ENCODE measurements at places on chromosomes 3 and 15.
A peak's percentile ranks its signal among the peaks of the same experiment; 100 is the strongest.

GRCh38 chr3:33659856-33660434, 58.1 kb downstream of the CLASP2 start:
- DNase-seq = no peak

- DNase-seq = no peak
These were observed 291.4 kb upstream of the ATP11B start for GRCh38 chr3:182501856-182502255.

DNA sequence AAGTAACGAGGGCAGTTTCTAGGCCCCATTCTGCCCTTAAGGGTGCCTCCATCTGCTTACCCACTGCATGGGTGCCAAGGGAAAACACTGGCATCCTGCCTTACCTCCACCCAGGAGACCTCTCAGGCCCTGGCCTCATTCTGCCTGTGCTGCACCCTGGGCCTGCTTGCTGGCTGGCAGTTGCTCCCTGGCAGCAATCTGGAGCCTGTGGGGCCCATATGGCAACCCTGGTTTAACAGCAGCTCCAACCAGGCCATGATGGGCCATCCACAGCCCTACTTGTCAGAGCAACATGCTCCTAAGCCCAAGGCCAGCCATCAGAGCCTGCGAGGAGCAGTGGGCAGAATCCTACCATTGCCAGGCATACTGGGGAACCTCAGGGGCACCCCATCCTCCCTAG, 3.7 kb downstream of the C3orf18 start:
- no peak for DNase-seq

DNA sequence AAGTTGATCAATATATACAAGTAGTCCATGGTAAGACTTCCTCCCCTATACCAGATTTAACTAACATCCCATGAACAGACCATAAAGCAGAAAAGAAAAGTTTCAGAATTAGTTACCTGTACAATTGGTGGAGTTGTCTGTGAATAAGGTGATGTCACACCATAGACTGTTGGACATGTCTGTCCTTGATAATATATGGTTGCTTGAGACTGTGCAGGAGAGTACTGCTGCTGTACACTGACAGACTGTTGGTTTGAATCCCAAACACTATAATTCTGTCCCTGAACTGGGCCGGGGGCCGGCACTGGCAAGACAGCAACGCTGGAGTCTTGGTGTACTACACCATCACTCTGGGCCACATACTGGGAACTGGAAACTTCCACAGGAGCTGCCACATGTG, 77.2 kb downstream of the NBEAL2 start:
- DNase-seq = no peak

DNA sequence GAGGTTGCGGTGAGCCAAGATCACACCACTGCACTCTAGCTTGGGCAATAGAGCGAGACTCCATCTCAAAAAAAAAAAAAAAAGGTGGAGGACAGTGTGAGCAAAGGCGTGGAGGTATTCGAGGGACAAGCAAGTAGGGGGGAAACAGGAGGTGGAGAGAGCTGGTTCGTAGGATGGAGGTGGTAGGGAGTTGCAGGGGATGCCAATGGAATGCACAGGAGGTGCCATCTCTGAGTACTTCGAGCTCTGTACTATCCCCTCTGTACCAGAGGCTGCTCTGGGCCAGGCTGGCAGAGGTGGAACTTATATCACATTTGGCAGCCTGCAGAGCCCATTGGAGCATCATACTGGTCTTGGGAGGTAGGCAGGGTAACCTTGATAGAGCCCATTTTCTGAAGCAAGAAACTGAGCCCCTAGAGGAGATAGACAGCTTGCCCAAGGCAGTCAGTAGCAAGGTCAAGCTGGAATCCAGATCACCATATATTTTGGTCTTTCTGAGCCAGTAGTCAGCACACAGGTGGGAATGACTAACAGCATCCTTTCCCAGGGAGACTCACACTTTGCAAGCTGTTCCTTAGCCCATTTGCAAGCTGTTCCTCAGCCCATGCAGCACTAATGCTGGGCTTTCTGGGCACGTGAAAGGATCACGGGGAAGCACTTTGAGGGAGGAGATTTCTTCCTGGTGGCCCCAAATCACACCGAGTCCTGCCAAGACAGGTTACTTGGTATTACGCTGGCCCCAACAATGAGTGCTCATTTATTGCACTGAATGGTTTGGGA, 9.2 kb upstream of the CCDC33 start:
- no peak for DNase-seq

- no peak for DNase-seq
These were observed 313.0 kb upstream of the COL8A1 start for GRCh38 chr3:99325402-99325801.

- no peak for DNase-seq
These were observed 84.3 kb downstream of the ATP1B3 start for GRCh38 chr3:141960731-141961130.

DNA sequence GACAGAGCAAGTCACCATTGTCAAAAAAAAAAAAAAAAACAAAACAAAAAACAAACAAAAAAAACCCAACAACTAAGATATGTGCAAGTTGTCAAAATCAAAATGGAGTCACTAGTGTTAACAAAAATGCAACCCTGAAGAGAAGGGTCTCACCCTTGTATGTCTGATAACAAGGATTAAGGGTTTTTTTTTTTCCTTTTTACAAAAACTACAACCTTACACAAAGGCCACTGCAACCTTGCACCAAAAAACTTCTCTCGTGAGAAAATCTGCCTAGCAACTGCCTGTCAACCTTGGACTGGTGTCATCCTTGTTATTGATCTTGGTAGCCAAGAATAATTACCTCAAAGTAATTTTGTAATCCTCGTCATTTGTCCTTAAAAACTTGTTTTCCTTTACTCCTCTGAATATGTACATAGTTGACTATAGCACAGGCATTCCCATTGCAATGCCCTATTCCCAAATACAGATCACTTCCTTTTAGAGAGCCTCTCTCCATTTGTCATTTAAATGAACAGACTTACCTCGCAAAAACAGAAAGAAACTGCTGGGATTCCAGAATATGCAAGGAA, 24.0 kb downstream of the TFRC start:
- DNase-seq = no peak

- DNase-seq = no peak
These were observed 30.8 kb upstream of the LMCD1 start for GRCh38 chr3:8470801-8471200.

GRCh38 chr3:103052236-103052830, 617.5 kb downstream of the ZPLD1 start:
- DNase-seq = peak; percentile 13

DNA sequence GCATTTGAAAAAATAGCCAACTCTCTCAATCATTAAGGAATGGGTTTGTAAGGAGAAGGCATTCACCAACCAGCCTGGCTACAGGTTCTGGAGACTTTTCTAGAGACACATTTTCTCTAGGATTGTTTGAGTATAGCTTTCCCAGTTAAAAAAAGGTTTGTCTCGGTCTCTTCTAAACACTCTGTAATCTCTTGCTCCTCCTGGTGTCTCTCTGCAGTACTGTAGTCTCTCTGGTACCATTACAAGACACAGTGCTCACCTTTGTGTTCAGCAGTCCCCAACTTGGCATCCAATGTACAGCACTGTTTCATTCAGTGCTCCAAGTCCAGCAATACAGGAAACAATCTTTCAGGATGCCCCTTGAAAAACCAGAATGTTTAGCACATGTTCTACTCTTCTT, 534.4 kb downstream of the ZNF385D start:
- DNase-seq = no peak

DNA sequence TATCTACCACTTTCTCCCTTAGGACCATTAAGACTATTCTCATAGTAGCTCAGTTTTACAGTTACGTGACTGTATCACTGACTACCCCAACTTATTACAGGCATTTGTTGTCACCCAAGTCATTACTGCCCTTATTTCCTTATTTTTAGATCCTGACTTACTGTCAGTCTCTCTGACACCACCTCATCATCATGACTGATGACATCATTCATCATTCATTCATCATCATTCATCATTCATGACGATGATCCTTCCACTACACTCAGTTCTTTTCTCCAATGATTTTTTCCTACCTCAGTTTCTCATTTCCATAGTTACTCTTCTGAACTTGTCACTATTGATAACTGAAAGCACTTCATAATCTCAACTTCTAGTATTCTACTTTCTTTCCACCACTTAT, 83.8 kb downstream of the ADAM10 start:
- DNase-seq = no peak

DNA sequence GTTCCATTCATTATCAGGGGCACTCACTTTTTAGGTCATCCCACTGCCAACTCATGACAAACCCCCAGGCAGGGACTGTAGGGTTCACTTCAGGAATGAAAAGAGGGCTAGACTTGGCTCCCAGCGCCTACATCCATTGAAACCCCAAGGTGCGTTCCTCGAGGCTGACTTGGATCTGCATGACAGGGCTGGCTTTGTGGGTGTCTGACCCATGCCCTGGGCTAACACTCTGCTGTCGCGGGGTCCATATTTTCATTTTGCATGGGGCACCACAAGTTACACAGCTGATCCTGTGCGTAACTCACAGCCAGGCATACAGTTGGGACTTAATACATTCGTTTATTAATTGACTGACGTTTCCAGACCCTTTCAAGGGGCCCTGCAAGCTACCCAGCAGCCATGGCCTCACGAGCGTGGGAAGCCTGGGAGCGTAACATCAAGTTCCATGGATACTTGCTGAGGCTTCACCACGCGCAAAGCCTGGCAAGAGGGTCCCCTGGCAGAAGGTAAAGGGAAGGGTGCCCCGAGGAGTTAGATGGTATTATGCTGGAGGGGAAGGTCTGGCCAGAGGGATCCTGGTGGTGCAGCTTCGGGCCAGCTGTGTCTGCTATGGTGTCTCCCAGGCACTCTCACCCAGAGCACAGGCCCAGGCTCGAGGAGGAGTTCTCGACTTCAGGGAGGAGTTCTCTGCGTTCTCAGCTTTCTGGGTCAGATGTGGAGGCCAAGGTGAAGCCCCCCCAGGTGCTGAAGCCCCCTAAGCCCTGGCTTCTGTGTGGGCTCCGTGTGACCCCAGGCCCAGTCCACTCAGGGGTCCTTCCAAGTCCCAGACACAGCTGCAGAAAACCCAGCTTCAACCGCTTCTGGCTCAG, 85.4 kb downstream of the ADAMTS17 start:
- DNase-seq = no peak

DNA sequence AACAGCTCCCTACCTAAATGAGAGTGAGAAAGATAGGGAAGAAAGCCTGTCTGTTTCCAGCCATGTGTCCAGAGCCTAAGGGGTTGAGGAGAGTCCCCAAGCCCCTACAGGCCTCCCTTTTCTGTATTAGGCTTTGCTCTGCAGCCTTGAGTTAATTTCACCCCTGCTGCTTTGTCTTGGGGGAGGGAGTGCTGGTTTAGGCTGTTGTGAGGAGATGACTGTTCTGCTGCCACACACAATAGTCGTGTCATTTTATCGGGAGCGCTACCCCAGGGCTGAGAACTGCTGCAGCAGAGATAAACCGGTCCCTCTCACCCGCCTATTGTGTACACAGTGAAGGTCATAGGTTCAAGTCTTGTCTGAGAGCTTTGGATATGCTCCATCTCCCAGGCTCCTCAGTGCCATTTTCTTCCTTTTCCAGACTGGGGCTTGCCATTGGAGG, 1.4 kb downstream of the ZNF609 start:
- DNase-seq = no peak

GRCh38 chr15:94576889-94577533, 345.6 kb downstream of the MCTP2 start:
- peak; percentile 10 for DNase-seq

DNA sequence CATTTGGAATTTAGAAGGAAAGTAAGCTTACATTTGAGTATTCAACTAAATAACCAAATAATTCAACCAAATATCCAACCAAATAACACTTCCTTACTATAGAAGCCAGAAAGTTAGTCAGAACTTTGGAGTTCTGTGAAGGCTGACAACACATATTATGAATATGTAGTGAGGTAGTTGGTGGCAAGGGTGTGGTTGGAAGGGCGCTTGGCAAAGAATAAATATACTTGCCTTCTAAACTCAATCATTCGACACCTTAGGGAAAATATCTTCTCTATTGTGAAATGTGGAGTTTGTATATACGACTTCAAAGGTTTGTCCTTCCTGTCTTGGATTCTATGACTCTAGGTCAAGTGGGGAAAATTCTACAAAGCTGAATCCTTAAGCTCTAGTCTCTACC, 111.7 kb upstream of the OSTN start:
- DNase-seq = no peak

DNA sequence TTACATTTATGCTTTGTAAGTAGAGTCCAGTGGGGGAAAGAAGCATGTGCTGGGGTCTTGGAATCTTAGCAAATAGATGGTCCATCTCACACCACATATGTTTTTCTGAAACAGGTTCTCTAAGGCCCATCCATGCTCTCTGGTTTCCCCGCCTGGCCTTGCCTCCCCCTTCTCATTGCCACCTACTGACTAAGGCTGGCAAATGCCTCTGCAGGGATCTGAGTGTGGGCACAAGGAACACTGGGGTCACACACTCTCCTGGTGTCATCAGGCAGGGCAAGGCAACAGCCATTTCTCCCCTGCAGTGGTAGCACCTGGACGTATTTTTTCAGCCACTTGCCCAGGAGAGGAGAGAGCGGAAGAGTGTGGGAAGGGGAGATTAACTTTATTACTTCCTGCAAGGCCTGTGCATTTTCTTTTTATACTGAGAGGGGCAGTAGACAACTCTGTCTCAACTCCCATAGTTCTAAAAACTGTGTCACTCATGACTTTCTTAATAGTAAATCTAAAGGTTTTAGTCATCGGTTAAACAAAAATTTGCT, 804.2 kb upstream of the NECTIN3 start:
- no peak for DNase-seq

DNA sequence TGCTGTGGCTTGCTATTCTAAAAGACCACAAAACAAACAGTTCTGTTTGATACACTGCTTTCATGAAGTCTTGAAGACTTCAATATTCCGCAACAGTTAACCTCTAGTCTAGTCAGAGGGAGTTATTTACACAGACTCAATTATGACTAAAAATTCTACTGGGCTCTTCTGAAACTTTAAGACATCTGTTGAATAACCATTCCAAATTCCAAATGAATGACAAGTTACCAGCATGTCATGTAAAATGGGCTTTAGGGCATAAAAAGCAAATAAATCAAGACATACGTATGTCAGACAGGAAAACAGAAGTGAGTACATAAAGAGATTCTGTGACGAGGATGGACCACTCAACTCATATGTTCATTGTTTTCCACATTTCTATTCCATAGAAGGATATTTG, 93.9 kb downstream of the PLOD2 start:
- DNase-seq = peak; percentile 47

- DNase-seq = no peak
These were observed 72.5 kb upstream of the TSC22D2 start for GRCh38 chr3:150335631-150336030.

GRCh38 chr3:100030346-100030745, 84.0 kb downstream of the FILIP1L start:
- DNase-seq = no peak

DNA sequence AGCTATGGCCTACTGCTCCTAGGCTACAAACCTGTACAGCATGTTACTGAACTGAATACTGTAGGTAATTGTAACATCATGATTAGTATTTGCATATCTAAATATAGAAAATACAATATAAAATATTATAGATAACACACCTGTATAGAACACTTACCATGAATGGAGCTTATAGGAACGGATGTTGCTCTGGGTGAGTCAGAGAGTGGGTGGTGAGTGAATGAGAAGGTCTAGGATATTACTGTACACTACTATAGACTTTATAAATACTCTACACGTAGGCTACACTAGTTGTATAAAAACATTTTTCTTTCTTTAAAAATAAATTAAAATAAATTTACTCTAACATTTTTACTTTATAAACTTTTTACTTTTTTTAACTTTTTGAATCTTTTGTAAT, 224.0 kb upstream of the CBLB start:
- no peak for DNase-seq
